ENCODE measurements at places on chromosomes 4 and X.

- no peak for DNase-seq
Measured at GRCh38 chr4:176016601-176017000, 49.0 kb upstream of the WDR17 start.

- DNase-seq: no peak
Measured at GRCh38 chr4:185254434-185254833, 45.0 kb downstream of the SNX25 start.

GRCh38 chr4:116598980-116599789, 486.2 kb downstream of the TRAM1L1 start:
- DNase-seq: no peak

DNA sequence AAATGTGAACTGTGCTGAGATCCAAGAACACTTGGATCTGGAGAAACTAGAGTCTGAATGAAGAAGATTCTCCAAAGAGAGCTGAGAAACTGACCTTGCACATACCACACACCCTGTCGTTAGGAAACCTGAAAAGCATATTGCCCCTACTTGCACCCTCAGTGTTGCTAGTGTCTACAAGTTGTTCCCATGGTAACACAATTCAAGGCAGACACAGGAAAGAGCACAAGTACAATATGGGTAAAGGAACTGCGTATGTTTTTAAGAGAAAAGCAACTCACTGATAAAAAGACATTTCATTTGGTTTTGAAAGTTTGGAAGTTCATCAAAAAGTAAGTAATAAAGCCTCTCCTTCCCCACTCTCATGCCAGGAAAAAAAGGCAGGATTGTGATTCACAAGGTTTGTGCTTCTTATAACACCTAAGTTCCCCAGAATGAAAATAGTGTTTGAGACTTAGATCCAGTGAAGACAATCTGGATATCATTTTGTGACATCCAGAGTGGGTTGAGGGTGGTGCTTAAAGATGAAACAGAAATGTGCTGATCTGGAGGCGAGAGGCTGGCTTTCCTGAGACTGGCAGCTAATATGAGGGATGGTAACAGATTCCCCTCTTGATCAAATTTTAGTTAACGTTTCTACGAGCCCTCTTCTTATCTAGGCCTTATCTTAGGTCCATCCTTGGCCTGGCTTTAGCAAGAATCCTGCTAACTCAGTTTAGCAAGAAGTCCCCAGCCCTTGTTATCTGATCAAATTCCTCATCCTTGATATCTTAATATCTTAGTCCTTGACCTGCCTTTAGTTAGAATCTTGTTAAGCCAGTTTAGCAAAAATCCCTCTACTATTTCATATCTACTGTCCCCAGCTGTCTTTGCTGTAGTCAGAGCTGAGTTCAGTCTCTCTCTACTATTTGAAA, 42.3 kb downstream of the NIPAL1 start:
- DNase-seq: no peak

GRCh38 chrX:104156630-104157529, at the start of gene SLC25A53:
Gene SLC25A53, minus strand, starts transcription at chrX:104157009. Its CDS starts 51,752 bp downstream, at chrX:104105257.
- DNase-seq: no peak

GRCh38 chrX:103442536-103442901, 66.2 kb downstream of the BEX3 start:
- DNase-seq: no peak

DNA sequence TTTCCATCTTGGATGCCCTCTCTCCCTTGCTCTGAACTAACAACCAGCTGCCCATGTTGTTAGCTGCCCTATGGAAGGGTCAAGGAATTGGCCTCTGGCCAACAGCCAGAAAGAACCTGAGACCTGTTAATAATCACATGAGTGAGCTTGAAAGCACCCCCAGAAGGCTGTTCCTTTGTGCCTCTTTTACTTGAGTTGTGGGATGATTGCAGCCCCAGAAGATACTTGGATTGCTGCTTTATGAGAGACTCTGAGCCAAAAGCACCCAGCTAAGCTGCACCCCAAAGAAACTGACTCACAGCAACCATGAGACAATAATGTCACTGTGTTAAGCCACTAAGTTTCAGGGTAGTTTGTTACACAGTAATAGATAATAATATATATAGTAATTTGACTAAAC, 73.3 kb downstream of the FRYL start:
- no peak for DNase-seq

DNA sequence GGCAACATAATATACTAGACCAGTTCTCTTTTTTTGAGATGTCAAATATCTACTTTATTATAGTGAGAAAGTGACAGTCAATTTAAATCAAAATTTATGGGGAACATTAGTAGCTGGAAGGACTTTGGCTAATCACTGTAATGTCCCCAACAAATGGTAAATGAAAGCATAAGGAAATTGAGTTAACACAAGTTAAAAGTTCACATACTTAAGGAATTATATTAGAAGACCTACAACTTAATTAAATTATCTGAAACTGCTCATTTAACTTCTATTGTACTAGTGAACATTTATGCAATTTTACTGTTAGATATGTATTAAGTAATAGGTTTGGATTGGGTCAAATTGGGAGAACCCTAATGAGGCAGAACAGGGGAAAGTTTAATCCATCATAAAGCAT, 160.3 kb upstream of the TENM3 start:
- DNase-seq: no peak

GRCh38 chrX:153381684-153382532, 19.2 kb downstream of the PNMA6E start:
- no peak for DNase-seq

DNA sequence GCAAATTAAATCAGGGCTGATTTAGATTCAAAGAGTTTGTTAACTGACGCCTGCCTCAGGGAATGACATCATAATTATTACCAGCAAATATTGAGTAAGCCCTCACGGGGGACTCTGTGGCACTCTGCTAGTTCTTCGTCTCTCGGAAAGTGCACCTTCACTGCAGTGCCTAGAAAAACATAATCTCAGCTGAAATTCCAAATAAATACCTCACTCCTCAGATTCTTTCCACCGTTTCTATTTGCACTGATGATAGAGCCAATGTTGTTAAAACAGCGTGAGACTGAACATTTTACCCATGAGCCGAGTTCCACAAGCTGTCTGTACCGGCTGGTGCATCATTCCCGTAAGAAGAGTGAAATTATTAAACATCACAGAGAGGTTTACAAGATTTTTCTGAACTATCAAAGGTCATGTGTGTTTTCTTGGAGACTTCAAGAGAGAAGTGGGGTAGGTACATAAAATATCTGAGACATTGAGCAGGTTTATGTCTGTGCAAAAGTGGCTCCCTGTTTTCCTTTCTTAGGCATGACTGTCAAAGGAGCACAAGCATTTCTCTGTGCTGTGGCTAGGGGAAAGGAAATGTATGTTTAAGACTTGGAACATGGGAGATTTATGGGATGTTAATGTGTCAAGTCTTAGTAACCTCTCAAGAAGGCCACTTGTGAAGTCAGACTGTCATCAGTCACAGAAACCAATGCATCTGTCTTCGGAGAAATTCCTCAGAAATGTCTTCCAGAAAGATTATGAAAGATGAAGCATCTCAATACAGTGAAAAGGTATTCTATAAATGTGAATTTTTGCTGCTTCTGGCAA, 119.6 kb downstream of the CBLL2 start:
- DNase-seq: no peak

- no peak for DNase-seq
Measured at GRCh38 chrX:45506149-45506730, 305.6 kb upstream of the DIPK2B start.

GRCh38 chrX:68997911-68998310, 167.3 kb downstream of the PJA1 start:
- no peak for DNase-seq

GRCh38 chr4:22196551-22196950, 248.0 kb upstream of the KCNIP4 start:
- DNase-seq: no peak

- DNase-seq: no peak
Measured at GRCh38 chrX:136268051-136269048, 17.1 kb upstream of the MAP7D3 start.

- no peak for DNase-seq
Measured at GRCh38 chr4:100797791-100798190, 280.0 kb upstream of the EMCN start.

DNA sequence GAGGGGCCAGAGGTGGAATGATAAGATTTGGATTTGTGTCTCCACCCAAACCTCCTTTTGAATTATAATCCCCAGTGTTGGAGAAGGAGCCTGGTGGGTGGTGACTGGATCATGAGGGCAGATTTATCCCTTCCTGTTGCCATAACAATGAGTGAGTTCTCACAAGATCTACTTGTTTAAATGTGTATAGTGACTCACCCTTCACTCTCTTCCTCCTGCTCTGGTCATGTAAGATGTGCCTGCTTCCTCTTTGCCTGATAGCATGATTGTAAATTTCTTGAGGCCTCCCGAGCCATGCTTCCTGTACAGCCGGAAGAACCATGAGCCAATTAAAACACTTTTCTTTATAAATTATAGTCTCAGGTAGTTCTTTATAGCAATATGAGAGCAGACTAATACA, 348.6 kb downstream of the AR start:
- DNase-seq: no peak

DNA sequence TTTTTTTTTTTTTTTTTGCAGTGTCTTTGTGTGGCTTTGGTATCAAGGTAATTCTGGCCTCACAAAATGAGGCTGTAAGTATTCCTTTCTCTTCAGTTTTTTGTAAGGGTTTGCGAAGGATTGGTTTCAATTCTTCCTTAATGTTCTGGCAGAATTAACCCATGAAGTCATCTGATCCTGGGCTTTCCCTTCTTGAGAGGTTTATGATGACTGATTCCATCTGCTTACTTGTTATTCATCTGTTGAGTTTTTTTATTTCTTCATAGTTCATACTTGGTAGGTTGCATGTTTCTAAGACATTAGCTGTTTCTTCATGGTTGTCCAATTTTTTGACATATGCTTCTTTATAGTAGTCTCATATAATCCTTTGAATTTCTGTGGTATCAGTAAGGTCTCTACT, 181.4 kb upstream of the PDE5A start:
- no peak for DNase-seq

DNA sequence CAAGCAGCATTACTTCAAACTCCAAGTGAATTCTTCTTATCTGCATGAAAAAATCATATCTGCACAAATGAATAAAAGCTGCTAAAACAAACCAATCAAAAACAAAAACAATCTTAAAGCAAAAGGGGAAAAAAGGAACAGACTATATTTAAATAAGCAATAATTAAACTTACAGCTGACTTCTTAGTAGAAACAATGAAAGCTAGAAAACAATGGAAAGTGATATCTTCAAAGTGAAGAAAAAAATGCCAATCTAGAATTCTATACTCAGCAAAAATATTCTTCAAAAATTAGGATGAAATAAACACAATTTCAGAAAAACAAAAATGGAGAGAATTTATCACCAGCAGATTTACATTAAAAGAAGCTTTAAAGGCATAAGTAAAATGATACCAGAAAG, 20.0 kb downstream of the STBD1 start:
- no peak for DNase-seq

DNA sequence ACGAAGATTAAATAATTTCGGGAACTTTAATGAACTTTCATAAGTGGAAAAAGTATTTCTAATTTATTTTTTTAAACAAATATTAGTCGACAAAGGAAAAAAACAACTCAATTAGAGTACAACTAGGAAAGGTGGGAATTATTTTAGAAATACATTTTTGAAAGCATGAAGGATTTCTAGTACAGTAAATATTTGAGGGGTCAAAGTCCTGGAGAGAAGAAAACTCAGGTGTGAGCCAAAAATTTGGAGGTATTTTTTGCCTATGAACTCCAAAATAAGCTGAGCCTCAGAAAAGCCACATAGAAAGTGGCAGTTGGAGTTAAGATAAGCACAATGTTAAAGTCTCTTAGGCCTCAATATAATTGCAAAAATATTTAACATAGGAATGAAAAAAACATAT, 2017.3 kb downstream of the C4orf33 start:
- DNase-seq: no peak

- no peak for DNase-seq
Measured at GRCh38 chrX:122135070-122135469, 1049.0 kb upstream of the GRIA3 start.

DNA sequence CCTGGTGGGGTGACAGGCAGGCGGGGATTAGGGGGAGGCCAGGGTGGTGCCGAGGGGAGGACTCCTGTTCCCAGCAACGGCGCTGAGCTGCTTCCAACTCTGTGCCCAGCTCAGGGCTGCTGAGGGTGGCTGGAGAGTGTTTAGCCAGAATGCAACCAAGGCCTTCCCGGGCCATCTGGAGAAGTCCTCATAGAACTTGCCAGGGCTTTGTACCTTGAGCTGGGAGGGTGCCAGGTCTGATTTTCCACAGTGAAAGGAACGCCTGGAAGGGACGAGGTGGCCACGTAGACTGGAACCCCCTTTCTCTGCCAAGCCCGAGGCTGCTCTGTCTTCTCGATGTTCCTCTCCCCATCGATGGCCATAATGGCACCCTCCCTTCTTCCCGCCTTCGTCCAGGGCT, 57.0 kb upstream of the GPR78 start:
- DNase-seq: no peak

GRCh38 chrX:12548746-12549145, 242.5 kb upstream of the PRPS2 start:
- no peak for DNase-seq
